ENCODE measurements at places on chromosomes 5 and 9.

DNA sequence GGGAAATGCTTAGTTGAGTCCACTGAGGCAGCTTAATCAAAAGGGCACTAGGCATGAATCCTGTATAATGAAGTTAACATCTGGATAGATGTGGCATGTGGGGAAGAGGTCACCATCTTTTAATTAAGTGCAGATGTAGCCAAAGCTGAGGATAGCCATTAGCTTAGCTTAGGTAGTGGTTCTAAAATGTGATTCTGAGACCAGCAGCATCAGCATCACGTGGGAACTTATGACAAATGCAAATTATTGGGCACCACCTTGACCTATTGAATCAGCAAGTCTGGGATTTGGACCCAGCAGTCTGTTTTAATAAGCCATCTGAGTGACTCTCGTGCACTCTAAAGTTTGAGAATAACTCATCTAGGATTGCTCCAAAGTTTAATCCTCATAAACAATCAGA lies 63.8 kb downstream of the SNCAIP start:
- DNase-seq: no peak

- DNase-seq: no peak
These were observed 7.2 kb upstream of the XPA start for GRCh38 chr9:97704345-97704677.

- peak; percentile 78 for DNase-seq
These were observed 4.1 kb downstream of the EQTN start for GRCh38 chr9:27292659-27293405.

- DNase-seq: no peak
These were observed 187.5 kb upstream of the RORB start for GRCh38 chr9:74309654-74310053.

DNA sequence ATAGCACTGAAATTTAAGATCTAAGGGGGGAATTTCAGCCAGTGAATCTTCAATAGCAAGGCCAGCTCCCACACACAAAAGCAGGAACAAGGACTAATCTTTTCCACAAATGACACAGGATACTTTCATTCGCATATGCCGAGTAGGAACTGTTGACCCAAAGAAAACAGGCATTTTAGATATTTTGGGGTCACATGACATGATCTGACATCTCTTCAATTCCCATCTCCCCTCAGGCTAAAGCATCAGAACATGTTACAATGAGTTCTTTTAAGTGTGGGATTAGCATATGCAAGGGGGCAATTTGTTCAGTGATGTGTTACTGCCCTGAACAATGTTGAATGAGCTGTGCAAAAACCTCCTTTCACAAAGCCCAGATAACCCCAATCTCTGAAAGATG lies 68.2 kb downstream of the TLE1 start:
- no peak for DNase-seq

GRCh38 chr5:13439430-13439829 lies 505.1 kb downstream of the DNAH5 start:
- DNase-seq: no peak

DNA sequence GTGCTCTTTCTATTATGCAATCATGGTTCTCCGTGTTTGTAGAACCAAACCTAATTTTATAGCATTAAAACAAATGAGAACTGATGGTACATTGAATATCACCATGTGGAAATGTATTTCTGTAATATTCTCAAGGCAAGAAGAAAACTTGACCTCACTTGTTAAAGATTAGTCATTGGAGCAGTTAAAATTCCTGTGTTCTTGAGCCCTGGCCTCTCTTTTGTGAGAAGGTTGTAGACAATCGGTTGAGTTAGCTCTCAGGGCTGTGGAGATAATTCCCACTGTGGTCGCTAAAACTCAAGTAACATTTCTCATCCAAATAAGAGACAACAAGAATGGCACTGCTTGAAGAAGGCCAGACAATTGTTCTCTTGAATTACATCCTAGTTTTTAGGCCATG lies 216.0 kb upstream of the KLF4 start:
- no peak for DNase-seq

GRCh38 chr9:131001990-131002389 lies 7.0 kb upstream of the LAMC3 start:
- no peak for DNase-seq

GRCh38 chr5:57666582-57666981 lies 184.0 kb upstream of the ACTBL2 start:
- DNase-seq: no peak

DNA sequence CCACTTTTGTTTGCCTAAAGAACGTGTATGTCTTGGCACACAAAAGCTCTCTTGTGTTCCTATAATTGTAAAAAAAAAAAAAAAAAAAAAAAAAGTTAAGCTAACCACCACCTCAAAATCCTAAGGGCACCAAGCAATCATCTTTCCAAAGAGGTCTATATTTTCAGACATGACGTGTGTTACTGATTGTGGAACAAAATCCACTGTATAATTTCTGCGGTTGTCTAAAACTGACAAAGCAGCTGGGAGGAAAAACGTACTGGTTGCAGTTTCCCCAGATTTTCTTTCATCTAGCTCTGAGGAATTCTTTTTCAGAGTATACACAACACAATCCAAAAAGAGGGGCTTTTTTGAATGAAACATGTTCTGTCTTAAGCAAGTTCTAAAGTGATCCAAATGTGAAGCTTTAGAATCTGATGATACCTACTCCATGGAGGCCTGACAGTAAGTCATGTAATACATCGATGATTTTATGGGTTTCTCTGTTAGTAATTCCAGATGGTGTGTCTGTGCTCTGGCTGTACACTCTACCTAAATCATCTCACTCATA lies 375.6 kb upstream of the NUDT12 start:
- DNase-seq: no peak

DNA sequence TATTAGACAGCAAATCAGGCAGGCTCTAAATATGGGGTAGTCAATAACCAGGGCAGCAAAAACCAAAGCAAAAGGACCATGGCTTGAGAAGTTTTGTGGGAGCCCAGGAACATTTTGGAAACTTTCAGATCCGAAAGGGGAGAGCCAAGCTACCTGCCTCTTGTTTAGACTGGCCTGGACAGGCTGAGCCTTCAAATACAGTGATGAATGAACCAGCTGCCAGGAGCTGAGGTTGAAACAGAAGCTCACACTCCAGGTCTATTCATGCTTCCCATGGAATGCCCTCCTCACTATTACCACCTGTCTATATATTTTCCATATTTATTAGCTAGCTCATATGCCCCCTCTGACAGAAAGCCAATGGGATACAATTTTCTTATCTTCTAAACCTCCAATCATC lies 150.8 kb upstream of the SLC44A1 start:
- no peak for DNase-seq

DNA sequence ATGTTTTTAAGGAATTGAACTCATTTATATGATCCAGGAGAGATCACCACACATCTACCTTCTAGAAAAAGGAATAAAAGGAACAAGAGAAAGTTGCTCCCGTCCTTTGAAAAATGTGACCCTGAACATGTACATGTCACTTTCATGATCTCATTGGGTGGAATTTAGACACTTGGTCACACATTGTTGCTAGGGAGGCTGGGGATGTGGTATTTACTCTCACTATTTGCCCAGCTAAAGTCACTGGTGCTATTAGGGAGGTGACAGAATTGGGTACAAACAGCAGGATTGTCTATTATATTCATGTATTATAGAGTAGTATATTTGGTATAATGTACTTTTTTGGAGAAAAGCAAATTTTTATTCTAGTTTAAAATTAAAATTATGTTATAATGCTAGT lies 2.1 kb upstream of the CDH10 start:
- no peak for DNase-seq

- DNase-seq: no peak
These were observed 111.6 kb upstream of the IQGAP2 start for GRCh38 chr5:76291305-76292077.

DNA sequence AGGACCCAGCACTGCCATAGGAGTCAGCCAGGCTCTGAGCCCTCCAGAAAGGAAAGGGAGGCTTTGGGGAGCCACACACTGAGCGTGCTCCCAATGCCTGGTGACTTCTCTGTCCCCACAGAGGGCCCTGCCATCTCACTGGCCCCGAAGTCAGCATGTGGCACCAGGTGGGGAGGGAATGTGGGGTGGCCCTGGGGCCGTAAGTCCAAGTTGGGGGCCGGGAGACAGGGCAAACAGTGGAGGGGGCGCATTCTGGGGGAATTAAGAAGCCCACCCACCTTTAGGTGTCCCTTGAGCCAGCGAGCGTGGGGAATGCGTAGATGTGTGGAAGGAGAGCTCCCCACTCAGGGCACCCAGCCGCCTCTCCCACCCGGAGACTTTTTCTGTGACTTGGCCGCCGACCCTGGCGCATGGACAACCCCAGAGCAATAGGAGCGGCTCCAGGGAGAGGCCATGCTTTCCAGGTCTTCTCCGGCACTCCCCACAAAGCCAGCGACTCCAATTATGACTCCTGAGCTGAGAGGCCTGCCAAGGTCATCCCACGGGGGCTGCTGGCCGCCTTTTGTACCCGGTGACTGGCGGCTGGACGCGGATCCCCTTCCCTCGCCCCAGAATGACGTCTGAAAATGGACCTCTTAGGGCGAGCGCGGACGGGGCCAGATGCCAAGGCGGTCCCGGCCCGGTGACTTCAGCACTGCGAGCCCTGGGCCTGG lies 9.8 kb downstream of the IRX1 start:
- no peak for DNase-seq

GRCh38 chr9:114729706-114730105 lies 47.7 kb upstream of the TEX48 start:
- DNase-seq: no peak

DNA sequence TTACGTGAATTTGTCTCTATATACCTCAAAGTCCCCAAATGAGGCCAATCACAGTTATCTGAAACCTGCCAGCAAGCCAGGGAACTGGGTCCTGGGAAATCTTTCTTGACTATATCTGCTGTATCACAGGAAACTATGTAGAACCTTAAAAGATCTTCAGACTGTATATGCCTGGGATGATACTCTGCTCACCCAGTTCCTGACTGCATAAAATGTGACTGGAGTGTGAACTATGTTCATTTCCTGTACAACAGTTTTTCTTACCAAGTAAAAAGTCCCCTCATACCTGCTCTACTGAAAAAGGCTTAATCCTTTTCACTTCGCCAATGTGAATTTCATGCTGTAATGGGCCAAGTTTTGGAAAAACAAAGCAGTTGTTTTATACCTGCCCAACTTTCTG lies 162.9 kb downstream of the ELAVL2 start:
- DNase-seq: no peak

- DNase-seq: no peak
These were observed 53.7 kb downstream of the TGFBR1 start for GRCh38 chr9:99158629-99159028.

- peak; percentile 91 for DNase-seq
These were observed 7.5 kb downstream of the HSPA5 start for GRCh38 chr9:125233678-125234077.

- no peak for DNase-seq
These were observed 232.8 kb downstream of the TLE1 start for GRCh38 chr9:81456431-81457006.

- no peak for DNase-seq
These were observed 2125.8 kb upstream of the WWC1 start for GRCh38 chr5:166165596-166165995.

DNA sequence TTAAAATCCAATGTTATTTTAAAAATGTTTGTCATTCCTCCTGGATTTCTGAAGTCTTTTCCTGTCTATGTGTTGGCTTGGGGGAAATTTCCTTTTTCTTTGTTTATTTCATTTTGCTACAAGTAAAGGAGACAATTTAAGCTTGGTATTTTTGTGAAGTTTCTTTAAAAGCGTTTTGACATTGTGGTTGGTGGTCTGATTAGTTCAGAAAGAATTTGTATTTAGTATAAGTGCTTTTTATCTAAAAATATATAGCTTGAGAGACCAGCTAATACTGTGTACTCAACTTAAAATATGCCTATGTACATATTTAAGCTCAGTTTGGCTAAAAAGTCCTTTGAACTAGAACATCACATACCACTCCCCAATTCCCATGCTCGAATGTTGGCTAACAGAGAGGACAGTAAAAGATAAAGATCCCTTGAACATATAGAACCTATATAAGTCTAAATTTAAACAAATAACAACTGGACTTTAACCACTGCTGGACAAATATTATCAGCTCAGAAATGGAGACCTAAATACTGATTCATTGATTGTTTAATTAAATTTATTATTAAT lies 237.6 kb downstream of the TLE4 start:
- no peak for DNase-seq

DNA sequence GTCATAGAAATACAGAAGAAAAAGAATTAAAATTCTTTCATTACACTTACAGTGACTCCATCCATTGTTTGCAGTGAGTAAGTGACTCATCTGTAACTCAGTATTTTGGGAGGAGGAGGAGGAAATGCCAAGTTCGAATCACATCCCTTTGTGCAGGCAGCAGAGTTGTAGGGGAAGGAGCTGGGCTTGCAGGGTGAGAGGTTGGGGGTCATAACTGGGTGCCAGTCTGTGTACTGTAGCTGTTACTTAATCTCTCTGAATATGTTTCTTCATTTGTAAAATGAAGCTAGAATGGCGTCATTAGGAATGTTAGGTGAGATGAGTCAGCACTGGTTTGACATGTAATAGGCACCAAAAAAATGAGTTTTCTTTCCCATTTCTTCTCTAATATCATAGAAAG lies 235.7 kb upstream of the ADAMTSL1 start:
- no peak for DNase-seq

GRCh38 chr5:74199005-74199404 lies 441.5 kb downstream of the ENC1 start:
- no peak for DNase-seq

DNA sequence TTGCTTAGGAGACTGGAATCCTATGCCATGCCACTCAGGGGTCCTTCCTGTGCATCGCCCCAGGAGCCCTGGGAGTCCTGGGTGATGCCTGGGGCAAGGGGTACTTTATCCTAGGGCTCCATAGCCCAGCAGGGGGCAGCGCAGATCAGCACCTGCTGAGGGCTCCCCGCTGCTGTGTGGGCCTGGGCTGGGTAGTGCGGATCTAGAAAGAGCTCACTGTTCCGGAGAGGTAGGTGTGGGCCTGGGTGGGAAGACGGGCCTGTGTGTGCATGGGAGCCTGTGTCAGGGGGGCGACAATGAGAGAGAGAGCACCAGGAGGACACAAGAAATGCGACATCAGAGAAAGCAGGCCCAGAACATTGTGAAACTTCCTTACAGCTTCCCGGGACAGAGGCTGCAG lies 11.4 kb upstream of the DAB2IP start:
- DNase-seq: no peak

DNA sequence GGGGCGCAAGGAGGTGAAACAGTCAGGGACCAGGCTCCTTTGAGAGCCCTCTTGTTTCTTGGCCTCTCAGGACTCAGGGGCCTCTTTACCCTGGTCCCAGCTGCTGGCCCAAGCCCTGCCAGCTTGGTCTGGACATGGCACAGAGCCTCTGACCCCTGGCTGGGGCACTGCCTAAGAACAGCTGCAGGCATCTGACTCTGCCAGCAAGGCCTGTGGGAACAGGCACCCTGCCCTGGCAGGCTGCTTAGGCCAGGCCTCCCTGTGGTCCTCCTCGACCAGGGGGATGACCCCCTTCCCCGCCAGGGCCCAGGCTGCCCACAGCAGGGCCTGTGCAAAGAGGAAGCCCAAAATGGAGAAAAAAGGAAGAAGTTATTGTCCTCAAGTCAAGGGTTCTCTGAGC lies 25.5 kb downstream of the OLFML2A start:
- no peak for DNase-seq

DNA sequence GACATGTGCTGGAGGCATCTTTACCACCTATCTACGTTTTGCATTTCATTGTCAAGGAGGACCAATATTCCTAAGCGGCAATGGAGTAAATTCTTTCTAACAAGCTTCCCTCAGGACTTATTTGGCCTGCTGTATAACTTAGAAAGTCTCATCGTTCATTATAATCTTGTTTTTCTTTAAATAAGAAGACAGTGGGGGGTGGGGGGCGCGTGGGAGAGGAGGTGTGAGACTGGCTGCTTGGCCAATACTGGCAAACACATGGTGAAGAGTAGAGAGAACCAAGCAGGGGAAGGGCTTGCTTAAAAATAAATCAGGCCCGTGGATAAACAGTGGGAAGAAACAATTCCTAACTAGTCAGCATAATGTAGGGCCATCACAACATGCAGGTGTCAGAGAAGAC lies 217.2 kb downstream of the GRIA1 start:
- no peak for DNase-seq

Data from fibroblast of skin of left biceps (primary cell).